ENCODE measurements at places on chromosomes 5 and 9.

DNA sequence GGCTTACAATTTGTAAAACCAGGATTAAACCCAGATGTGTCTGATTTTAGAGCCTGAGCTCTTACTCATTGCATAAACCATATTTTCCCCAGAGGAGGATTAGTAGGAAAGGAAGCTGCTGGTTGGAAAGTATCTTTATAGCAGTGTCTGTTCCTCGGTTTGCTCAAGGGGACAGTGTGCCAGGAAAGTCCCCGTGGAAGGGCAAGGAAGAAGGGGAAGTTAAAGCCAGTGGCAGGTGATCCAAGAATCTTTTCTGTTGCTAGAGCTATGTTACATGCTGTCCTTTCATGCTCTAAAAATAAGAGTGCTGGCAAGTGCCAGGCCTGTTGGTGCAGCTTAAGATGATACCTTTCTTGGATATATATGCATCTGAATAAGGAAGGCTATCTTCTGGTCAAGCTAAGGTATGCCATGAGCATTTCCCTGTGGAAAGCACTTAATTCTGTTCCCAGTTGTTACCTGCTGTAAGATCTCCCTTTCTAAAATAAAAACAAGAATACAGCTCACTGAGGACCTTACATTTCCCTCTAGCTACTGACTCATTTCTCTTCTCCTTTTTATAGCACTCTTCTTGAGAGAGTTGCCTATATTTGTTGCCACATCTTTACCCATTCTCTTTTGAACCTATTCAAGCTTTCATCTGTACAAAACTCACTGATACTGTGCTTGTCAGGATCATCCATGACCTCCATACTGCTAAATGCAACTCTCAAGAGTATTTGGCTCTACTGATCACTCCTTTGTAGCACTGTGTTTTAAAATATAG lies 8.0 kb downstream of the PDCD1LG2 start:
- no peak for DNase-seq

DNA sequence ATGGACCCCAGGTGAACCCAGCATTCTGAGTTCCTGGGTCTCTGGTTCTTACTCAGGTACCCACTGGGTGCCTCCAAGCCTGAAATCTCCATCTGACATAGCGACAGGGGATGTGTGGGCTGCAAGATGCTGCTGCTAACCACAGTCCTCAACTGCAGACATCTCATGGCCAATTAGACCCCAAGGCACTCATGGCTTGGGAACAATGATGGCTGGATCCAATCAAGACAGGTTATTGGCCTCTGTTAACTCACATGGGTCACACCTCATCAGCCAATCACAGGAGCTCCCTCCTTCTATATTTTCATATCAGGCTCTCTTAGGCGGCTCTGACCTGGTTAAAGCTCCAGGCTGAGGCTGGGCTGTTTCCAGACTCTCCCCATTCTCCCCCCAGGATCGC lies 57.0 kb downstream of the CXXC5 start:
- DNase-seq, result no peak

DNA sequence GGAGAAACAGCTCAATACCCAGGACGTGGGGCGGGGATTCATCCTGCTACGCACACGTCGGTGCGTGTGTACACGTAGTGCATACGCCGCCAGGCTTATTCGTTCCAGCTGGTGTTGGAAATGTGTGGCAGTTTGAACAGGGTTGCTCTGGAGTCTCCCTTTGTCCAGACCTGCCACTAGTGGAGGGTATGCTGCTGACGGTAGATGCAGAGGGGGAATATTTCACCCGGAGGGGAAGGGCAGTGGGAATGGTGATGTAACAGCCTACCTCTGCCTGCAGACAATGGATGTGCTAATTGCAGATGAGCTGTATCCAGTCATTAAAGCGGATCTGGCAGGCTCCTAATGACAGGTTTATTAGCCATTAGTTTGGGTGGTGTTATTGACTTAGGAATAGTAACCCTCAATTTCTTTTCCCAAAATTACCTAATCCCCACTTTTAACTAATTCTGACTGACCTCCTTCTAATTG lies 142.7 kb downstream of the PAX5 start:
- no peak for DNase-seq

DNA sequence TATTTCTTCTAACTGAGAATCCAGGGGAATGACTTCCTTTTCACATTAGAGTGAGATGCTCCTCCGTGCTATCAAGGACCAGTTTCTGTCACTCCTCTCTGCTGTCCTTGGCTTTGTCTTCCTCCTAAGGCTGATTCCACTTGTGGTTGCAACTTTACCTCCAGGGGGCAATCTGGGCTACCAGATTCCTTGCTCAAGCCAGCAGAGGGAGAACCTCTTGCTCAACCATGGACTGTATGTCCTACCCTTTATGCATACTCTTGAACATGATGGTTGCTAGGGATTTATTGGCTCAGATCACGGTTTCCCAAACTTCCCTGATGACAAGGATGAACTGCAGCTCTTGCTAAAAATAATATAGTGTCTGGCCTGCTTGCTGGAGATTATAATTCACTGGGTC lies 24.0 kb downstream of the NNT start:
- peak; percentile 66 for DNase-seq

DNA sequence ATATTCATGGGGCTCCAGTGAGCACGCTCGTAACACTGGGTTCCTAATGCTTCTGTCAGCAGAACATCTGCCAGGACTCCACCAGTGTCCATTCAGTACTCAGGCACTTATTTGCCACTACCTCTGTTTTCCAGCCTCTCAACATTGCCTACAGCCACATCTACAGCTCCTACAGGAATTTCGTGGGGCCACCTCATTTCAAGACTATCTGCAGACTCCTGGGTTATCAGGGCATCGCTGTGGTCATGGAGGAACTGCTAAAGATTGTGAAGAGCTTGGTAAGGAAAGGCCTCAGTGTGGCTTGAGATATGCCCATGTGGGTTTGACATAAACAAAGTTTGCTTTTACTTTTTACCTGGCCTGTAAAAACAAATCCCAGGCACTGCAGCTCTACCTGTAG lies 92.9 kb downstream of the CYFIP2 start:
- DNase-seq, result no peak

DNA sequence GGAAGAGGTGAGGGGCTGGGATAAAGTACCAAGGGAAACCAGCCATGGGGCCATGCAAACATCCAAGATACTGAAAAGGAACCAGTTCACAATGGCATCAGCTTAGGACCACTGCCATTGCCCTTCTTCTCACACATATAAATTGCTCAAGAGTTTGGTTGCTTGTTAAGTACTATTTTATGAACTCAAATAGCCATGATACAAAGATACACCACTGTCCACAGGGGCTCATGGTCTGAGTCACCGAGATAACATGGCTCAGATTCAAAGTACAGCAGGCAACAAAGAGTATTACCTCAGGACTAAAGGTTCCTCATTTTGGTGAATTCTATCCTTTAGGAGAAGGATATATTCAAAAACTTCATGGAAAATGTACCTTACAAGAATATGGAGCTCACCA lies 55.6 kb downstream of the FANCC start:
- DNase-seq, result no peak

- DNase-seq, result no peak
Observed at GRCh38 chr5:138911441-138911840, 36.3 kb upstream of the LRRTM2 start.

DNA sequence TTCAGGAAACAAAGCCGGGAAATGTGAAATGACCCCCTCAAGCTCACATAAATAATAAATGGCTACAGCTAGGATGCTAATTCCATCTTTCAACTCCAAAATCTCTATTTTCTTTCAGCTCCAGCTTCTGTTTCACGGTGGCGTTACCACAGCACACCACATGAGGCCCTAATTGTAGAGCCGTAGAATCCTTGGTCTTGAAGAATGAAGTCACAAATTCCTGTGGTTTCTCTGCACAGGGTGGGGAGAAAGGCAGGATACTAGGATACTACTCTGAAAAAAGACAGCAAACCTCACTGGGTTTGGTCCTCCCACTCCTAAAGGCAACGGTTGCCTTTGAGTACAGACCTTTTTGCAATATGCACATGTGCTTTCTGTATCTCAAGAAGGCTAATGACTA lies 13.9 kb upstream of the RARS1 start:
- no peak for DNase-seq

DNA sequence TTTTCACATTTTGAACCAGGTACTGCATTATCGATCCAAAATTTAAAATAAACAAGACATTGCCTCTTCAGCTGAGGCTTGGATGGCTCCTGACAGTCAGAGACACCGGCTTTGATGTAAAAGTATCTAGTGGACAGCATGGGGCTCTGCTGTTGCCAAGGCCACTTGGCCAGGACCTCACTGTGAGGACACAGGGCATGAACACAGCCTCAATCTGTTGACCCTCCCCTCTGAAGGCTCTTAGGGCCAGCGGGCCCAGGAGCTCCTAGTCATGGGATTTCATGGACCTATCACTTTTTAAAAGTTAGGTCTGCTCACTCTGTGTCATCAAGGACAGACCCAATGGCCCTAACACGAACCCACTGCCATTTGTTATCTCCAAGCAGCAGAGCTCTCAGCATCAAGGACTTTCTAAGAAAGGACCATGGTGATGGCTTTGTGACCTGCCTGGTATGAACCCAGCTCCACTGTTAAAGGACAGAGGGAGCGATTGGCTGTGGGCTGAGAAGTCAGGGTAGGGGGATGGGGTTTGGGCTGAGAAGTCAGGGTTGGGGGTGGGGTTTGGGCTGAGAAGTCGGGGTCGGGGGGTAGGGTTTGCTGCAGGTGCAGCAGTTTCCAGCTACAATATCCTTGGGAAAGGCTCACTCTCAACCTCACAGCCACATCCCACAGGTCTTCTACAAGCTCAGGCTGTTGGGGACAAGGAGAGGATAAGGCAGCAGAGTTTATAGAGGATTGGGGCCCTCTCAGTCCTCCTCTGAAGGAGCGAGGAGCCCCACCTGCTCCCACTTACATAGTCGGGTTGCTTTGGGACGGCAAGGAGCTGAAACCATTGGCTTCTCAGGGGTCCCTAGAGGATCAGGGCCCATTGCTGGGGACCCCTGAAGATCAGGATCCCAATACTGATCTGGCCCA lies 146.8 kb downstream of the BARX1 start:
- DNase-seq, result no peak

DNA sequence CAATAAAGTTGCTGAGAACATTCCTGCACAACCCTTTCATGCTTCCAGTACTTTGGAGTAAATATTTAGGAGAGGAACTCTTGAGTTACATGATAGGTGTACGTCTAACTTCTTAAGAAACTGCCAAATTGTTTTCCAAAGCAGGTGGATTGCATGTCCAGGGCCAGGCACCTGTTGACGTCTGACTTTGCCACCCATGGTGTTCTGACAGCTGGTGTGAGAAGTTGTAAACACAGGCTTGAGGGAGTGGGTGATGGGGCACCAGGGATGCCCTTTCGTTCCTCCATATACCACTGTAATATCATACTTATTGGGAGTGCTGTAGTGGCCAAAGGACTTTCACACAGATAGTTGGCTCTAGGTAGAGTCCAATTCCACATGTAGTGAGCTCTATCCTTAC lies 352.1 kb downstream of the GADD45G start:
- no peak for DNase-seq

- no peak for DNase-seq
Observed at GRCh38 chr9:101625876-101626275, 31.1 kb upstream of the PPP3R2 start.

GRCh38 chr9:125202846-125203618 lies 2.7 kb downstream of the RABEPK start:
- DNase-seq, result no peak

GRCh38 chr5:93359296-93359959 lies 221.6 kb downstream of the NR2F1-AS1 start:
- DNase-seq, result peak; percentile 90

- DNase-seq, result no peak
Observed at GRCh38 chr9:81819859-81820546, 108.2 kb upstream of the SPATA31D4 start.

DNA sequence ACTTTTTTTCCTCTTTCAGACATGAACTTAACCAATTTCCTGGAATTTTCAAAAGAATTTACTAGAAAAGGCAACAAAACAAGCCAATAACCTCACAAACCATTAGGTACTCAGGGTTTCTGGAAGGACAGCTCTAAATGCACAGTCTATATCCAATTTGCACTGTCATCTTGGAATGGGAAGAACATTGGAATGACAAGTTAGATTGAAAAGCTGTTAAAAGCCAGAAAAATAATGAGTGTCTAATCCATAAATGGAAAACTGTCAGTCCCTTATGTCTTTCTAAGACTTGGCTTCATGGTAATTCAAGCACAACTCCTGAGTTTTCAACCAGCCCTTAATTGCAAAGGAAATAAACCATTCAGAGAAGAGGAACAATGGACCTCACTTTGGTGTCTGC lies 105.8 kb upstream of the NTRK2 start:
- no peak for DNase-seq

DNA sequence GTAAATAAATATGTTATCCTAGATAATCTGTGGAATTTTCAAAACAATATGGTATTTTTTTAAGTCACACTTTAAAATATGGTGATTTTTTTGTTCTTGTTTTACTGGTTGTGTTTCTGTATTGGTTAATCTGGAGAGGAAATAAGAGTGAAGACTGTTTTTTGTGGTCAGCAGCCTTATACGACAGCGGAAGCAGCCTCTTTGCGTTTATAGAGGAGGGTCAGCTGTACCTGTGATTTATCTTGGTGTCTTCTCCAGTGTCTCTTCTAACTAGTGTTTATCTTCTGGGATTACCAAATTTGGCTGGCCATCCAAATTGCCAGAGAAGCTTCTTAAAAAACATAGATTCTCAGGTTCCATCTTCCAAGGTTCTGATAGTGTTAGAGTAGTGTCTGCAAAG lies 58.7 kb downstream of the ICE1 start:
- no peak for DNase-seq

DNA sequence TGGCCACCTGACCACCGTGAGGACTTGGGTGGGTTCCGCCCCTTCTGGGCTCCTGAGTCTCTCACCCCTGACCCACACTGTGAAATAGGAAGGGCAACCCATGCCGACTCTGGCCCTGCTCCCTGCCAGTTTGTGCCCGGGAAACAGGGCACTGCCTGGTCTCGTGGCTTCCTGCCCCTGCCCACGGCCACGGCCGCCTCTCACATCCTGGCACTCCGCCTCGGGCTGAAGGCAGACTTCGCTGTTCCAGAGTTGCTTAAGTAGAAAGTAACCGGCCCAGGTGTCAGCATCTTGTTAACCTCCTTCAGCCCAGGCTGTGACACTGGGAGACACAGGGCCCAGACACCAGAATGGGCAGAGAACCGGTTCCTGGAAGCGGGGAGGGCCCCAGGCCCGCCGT lies 68.7 kb upstream of the RNU6ATAC start:
- no peak for DNase-seq

DNA sequence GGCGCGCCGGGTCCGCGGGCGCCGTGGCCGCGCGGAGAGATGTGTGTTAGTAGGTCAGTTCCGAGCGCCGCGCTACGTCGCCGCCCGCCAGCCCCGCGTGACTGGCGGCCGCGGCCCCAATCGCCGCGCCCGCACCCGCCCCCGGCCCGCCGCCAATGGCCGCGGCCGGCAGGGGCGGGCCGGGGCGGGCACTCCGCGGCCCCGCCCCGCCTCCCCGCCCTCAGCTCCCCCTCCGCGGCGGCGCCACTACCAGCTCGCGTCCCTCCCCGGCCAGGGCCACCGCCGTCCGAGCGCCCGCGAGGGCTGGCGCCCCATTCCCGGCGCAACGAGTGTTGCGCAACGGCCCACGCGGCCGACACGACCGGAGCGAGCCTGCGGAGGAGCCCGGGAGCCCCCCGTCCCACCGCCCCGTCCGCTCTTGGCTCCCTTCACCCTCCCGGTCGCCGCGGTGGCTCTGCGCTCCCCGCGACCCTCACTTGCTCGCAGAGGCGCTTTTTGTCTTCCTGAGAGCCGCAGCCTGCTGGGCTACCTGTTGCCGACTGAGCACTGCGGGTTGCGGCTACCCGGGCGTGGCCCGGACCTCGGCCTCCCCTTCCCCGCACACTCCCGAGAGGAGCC lies at the start of gene NFIL3:
Gene NFIL3, minus strand, starts transcription at position 48 of the 618 bp plus-strand sequence. CDS start 13,098 bp downstream, outside the sequence.
- DNase-seq, result no peak
